CD8-positive, alpha-beta T cell (primary cell): ENCODE measurements at places on chromosomes 5 and 9. TPM values are rescaled to one million over a fixed set of nuclear protein-coding genes. Genes with fewer than 3 reads are reported as not detected.
A peak's percentile ranks its signal among the peaks of the same experiment; 100 is the strongest.

DNA sequence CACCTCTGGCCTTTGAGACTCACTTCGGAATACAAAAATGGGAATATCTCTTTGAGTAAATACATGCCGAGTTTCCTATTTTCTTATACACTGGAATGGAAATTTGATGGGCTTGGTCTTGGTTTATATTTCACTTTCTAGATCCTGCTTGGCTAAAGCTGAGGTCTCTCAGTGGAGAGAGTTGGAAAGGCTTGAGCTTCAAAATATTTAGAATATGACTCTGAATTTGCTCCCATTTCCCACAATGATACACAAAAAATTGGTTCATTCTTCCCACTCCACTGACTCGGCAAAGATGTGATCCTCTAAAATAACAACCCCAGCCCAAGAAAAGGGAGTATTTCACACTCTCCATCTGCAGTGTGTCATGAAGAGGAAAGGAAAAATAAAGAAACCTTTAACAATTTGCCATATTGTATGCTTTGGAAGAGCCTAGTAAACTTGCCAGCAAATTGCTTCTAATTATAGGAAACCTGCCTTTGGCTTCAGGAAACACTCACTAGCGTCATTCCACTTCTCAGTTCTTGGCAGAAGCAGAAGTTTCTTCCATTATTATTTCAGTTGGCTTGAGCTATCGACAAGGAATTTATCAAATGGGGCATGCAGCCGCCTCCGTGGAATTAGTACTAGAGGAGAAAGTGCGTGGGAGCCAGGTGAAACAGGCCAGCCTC, 302.9 kb downstream of the NSG2 start:
- DNase-seq, result no peak

- no peak for DNase-seq
Measured at GRCh38 chr9:89530726-89531125, 32.8 kb upstream of the SEMA4D start.

GRCh38 chr5:10297646-10298204, 10.0 kb downstream of the CMBL start:
- no peak for DNase-seq

DNA sequence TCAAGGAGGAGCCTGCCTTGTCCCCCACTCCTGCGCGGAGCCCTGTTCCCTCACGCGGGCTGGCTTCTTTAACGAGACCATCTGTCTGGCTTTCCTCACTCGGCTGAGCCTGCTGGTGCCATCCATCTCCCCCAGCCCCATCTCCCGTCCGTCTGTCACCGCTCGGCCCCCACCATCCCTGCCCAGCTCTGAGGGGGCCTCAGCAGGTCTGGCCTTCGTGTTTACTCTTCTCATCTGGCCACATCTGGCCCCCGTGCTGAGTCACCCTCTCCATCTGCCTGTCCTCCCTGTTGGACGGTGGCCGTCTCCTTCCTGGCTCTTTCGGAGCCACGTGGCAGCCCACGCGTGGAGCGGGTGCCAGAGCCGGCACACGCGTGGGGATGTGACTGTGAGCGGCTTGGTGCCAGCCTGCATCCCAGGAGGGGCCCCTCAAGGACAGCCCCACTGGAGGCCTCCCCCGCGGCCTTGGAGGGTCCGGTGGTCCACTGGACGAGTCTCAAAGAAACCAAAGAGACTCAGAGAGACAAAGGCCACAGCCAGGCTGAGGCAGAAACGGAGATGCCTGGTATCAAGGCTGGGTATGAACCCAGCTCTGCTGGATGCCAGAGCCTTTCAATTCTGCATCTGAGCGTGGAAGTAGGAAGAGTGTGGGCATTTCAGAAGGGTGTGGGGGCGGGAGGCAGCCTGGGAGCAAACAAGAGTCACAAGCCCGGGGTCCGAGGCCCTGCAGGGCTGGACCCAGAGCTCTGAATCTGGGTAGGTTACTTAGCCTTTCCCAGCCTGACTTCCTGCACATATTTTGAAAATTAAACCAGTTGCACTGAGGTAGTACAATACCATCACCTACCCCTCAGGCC, 76.7 kb upstream of the UNC5A start:
- no peak for DNase-seq

DNA sequence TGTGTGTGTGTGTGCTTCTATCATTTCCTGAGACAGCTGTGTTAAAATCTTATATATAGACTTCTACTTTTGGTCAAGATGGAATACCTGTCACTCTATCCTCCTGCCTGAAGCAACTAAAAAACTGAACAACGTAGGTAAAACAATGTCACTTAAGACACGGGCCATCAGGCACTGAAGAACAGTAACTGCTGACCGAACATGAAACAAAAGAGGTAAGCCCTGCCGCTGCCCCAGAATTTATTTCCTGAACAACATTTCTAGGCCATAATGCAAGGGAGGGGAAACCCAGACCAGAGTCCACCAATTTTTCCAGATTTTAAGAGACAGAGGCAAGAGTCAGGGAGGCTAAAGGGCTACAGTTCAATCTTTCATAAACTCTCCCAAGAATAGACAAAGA, 156.0 kb downstream of the CDC42SE2 start:
- no peak for DNase-seq

DNA sequence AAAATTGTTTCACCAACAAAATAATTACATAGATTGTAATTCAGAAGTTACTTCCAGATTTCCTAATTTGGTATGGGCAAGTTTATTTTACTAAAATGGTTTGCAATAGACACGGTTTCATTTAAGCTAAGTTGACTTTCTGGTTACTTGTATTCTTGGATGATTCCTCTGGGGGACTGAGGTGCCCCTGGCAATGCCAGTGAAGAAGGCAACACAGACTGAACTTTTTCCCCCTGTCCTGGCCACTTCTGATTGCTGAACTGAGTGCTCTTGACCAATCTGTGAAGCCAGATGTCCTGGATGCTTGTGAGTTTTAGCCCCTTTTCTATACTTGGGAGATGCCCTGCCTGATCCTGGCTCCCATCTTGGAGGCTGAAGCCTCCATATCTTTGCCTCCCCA, 66.3 kb upstream of the FANCC start:
- no peak for DNase-seq

- no peak for DNase-seq
Measured at GRCh38 chr5:10703676-10704075, 57.4 kb downstream of the DAP start.

- DNase-seq, result no peak
Measured at GRCh38 chr9:78261403-78262001, 25.6 kb downstream of the CEP78 start.

GRCh38 chr5:885127-885442, 7.5 kb downstream of the BRD9 start:
- DNase-seq, result no peak

DNA sequence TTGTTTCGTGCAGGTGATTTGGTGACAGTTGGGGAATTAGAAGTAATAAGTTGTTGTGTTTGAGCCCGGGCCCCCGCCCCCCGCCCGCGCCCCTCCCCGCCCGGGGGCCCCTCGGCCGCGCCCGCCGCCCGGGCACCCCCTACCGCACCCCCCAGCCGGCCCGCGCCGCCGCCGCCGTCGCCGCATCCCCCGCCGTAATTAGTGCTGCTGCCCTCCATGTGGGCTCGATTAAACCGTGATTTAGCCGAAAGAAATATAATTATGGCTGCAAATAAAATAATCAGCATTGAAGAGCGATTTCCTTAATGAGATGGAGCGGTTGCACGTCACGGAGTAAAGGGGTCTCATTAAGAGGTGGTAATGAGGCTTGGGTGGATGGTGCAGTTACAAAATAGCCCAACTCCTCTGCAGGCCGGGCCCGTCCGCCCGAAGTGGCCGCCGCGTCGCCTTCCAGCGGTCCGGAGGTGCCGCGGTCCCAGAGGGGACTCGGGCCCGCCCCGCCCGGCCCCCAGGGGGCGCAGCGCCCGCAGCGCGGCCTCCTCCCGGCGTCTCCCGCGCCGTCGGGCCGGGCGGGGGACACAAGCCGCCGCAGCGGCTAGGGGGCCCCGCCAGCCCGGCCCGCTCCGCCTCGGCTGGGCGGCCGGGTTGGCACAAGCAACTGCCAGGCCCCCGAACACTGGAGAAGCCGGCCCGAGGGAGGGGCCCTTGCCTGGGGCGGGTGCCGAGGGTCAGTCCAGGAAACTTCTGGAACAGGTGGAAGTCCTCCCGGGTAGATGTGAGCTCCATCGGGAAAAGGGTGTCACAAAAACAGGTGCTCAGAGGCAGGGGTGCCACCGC, 6.9 kb upstream of the OTP start:
- peak; percentile 16 for DNase-seq

- no peak for DNase-seq
Measured at GRCh38 chr9:128232528-128233428, 29.6 kb downstream of the DNM1 start.

Gene PCDHGA3
- not detected for total RNA-seq

Gene HAVCR2
- 1.6 TPM for total RNA-seq

Gene CCDC192
- not detected for total RNA-seq

DNA sequence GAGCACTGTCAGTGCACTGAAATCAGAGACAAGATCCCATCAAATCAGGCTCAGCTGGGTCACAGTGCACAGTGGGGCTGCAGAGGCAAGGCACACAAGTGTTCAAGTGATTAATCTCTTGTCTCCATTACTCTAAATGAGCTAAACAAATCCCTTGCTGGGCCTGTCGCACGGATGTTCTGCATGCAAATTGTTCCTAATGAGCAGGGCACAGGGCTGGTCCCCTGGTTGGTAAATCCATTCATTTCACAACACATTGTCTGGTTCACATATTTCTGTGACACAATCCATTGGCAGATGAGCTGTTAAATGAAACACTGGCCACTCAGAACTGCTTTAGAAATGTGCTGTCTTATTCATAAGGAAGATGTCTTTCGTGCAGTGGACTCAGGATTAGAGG, 167.9 kb upstream of the BRINP1 start:
- DNase-seq, result no peak

- DNase-seq, result no peak
Measured at GRCh38 chr5:91839721-91840120, 456.6 kb upstream of the ARRDC3 start.

DNA sequence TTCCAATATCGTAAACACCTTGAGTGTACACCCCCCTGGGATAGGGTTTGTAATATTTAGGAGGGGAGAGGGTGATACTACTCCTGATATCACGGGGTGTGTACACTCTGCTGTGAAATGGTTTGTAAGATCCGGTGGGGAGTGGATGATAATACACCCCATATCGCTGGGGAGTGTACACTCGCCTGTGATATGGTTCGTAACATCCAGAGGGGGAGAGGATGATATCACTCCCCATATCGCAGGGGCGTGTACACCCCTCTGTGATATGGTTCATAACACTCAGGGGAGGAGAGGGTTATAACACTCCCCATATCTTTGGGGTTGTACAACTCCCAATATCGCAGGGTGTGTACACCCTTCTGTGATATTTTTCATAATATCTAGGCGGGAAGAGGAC, 33.8 kb upstream of the SLC25A48 start:
- no peak for DNase-seq

DNA sequence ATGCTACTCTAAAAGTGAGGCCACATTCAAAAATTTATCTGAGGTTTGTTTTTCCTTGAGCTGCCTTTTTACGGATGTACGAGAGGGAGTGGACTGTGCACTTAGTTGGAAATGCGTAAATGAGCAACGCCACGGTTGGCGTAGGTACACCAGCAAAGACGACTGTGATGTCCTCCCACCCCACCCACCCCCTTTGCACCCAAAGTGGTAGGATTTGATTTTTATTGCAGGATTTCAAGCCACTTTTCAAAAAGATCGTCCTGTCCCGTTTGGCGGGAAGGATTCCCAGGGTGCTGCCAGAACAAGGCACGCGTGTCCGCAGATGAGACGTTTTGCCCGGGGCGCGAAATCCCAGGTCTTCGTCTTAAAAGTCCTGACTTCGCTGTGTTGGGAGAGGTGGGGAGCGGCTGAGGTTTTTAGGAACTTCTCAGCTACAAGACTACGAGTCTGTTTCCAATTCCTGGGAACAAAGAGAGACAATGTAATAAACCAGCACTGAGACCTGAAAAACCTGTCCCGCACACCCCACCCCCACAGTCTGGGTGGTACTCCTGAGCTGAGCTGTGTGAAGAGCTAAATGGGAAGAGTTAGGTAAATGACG, 1.0 kb upstream of the TLE1 start:
- no peak for DNase-seq

- DNase-seq, result no peak
Measured at GRCh38 chr5:149399775-149400174, 20.7 kb upstream of the IL17B start.

DNA sequence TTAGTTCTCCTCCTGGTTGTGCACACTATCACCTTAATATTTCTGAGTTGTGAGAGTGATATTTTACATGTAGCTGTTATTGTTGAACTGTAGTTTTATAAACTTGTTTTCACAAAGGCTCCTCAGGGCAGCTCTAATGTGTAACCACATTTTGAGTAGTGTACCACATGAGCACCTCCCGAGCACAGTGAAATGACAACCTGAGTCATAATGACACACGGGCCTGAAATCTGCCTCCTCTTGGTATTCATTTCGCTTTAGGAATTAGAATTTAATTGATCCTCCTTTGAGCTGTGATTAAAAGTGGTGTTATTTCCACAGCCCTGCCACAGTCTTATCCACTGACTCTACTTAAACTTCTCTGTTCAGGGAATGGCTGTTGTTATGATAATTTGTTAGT, 7.9 kb downstream of the MTRR start:
- no peak for DNase-seq

GRCh38 chr9:31608416-31608815, 776.0 kb upstream of the ACO1 start:
- DNase-seq, result no peak

Gene PCDHB16
- total RNA-seq, result not detected

Gene FSD1L
- 0.24 TPM for total RNA-seq

GRCh38 chr5:107424491-107424890, 246.2 kb downstream of the EFNA5 start:
- no peak for DNase-seq

- DNase-seq, result no peak
Measured at GRCh38 chr5:124631874-124632550, 114.4 kb downstream of the ZNF608 start.

- DNase-seq, result no peak
Measured at GRCh38 chr5:518721-519120, 5.5 kb downstream of the SLC9A3 start.

GRCh38 chr5:142548739-142549275, 137.1 kb downstream of the FGF1 start:
- DNase-seq, result no peak

Gene ORM2
- total RNA-seq, result not detected

DNA sequence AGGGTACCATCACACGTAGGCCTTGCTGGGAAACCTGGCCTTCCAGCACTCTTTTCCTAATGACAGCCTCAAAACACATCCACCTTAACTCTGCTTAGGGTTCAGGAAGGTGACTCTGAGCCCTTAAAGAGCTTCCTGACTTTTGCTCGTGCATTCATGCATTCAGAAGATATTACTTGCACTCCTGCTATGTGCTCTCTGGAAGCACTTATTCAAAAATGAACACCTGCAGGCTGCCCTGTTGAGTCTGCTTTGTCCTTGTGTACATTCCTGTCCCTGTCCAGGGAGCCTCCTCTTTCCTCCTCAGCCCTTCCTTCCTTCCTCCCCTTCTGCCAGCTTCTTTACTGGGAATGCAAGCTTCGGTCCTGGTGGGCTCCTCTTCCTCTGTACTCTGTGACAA, 61.5 kb downstream of the SPRY4 start:
- DNase-seq, result no peak

- DNase-seq, result no peak
Measured at GRCh38 chr5:98428806-98429205, 344.7 kb upstream of the RGMB start.

Gene ANXA2R
- total RNA-seq, result 38.2 TPM

- DNase-seq, result no peak
Measured at GRCh38 chr5:52898961-52899680, 90.0 kb upstream of the ITGA2 start.

Gene TCF7
- total RNA-seq, result 517 TPM

Gene OCLN
- total RNA-seq, result 2.7 TPM

- no peak for DNase-seq
Measured at GRCh38 chr9:131010482-131011273, 1.7 kb downstream of the LAMC3 start.

Gene IL5
- total RNA-seq, result not detected

- no peak for DNase-seq
Measured at GRCh38 chr5:168914491-168914890, 335.3 kb upstream of the PANK3 start.
